NCI-H2227 treated with DMSO at 0.1 percent for 48 hours (cell line): ENCODE measurements at places on chromosomes 7 and 10.

DNA sequence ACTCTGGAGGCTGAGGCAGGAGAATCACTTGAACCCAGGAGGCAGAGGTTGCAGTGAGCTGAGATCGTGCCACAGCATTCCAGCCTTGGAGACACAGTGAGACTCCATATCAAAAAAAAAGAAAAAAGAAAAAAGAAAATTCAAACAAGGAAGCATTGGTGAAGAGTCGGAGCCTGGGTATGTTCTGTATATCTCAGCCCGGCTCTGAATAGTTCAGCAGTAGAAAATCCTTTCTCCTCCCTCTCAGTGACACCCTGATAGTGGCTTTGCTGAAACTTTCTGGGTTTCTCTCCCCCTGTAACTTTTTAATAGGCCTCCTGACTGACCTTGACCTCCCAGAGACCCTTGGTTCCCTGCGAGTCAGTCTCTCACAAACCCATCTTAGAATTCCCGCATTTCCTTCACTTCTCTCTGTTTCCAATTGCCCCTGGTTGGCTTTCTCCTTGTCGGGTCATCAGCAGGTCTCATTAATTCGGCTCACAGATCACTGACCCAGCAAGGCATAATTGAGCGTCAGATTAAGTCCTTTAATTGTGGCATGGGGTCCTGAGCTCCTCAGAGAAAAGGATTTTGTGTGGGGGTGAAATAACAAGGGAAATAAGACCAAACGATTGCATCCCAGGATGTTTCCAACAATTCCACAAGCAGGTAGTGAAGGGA is 541.6 kb upstream of the NRP1 start:
- DNase-seq, result no peak

DNA sequence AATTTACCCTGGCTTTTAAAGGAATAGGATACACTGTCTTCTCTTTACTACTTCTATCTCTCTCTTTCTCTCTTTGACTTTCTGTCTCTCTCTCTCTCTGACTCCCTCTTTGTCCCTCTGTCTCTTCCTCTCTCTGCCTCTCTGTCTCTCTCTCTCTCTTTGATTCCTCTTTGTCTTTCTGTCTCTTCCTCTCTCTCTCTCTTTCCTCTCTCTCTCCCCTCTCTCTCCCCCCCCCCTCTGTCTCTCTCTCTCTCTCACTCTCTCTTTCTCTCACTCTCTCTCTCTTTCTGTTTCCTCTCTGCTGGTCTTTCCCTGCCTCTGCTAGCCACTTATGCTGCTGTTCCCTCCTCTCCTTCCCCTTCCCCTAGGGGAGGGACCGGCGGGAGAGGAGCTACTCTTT is 149.0 kb downstream of the LYZL1 start:
- no peak for DNase-seq

DNA sequence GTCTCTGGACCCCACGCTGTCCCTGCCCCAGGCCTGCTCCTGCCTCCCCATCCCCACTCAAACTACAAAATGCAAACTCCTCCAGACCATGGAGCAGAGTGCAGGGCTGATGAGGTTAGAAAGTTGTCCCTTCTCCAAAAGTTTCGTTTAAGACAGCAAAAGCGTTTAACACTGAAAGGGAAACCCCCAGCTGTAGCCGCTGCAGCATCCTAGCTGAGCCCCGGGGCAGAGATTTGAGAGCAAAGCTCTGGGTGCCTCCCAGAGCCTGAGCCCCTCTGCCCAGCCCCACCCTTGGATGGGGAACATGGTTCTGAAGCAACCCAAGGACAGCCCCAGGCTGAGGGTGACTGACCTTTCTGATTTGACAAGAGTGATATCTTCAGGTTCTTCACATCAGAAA is 52.8 kb upstream of the ENO4 start:
- no peak for DNase-seq

DNA sequence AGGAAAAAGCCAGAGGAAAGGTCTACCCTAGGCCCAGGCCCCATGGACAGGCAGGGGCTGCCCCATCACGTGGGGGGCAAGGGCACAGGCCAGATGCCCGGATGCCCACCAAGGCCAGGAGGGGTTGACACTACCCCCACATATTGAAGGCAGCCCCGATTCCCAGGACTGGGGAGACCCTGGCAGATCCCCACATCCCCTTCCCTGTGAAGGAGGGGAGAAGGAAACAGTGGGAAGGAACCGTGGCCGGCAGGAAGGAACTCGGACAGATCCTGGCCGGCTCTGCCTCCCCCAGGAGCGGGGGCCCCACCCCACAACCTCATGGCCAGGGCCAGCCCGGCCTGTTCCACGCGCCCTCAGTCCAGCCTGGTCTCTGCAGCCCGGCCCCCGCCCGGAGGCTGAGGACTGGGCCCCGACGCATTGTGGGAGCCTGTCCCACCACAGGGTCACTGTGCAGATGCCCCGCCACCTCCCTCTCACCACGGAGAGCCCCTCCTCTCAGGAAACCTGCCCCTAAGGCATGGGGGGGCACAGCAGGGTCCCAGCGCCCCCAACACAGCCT is 41.3 kb downstream of the PAPOLB start:
- DNase-seq, result no peak

DNA sequence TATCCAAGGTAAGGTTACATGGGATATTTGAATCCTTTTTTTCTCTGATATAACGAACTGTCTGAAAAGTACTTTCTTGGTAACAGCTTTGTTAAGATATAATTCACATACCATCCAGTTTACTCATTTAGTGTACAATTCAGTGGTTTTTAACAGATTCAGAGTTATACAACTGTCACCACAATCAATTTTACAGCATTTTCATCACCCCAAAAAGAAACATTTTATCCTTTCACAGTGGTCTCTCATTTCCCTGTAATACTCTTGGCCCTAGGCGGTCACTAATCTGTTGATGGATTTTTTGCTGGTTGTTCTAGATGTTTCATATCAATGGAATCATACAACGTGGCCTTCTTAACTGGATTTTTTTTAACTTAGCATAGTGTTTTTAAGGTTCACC is 91.6 kb downstream of the GLCCI1 start:
- DNase-seq, result no peak

- DNase-seq, result no peak
Observed at GRCh38 chr10:13848520-13849445, 262.0 kb downstream of the PRPF18 start.

- peak; percentile 0 for DNase-seq
Observed at GRCh38 chr7:54888067-54888733, 129.2 kb upstream of the SEC61G start.

DNA sequence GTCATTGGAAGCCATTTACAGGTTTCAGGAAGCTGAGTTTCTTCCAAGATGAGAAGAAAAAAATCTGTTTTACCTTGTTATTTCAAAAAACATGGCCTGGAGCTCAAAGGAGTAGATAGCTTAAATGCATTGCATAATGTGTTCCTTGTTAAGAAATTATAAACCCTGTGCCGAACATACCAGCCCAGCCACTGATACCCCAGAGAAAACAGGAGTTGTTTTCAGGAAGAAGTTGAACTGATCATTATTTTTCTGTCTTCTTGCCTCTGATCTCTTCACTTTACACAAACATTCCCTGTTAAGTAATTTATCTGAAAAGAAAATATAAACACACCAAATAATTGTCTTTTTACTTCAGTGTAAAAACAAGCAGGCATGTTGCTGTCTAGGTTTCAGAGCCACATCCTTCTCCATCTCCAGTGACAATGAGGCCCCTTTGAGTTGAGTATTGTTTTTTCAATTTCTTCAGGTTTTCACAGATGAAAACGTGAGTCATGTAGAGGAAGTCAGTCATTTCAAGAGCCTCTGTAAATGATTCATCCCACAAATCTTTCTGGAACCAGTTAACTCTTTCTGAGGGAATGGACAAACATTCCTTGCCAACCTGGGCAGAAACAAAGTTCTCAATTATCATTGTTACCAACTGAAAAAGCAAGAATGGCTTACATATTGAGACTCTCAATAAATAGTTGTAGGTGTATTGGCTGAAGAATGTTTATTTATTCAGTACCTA is 244.2 kb downstream of the IPMK start:
- DNase-seq, result no peak

DNA sequence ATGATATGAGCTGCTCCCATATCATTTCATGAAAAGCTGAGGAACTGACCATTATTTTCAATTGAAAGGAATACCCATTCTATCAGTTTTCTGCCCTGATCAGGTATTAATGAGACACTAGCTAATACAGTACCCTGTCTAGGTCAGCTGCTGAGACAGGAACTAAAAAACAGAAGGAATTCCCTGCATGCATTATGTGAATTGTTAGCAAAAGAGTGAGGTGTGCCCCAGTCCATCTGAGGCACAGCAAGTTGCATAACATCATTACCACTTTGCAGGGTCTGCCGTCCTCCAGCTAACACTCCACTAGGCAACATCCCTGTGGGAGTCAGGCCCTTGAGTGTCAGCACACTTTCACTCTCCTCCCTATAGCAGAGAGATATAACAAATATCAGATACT is 11.1 kb upstream of the MSS51 start:
- DNase-seq, result no peak

DNA sequence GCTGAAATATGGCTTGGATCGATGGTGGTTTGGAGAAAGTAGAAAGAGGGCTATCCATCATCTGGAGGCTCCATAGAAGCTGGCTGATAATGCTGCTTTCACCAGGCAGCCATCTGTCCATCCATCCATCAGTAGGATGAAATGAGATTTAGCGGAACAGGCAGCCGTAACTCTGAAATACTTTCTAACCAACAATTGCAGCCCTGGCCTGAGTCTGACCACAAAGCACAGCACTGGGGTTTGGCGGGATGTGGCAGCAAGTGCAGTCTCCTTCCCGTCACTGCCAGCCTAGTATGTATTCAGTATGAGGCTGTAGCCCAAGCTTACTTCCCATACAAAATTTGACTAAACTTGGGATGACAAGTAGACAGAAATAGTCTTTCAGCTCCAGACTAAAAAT is 38.0 kb downstream of the R3HCC1L start:
- DNase-seq, result no peak

- no peak for DNase-seq
Observed at GRCh38 chr10:23197416-23197861, 5.3 kb downstream of the PTF1A start.

DNA sequence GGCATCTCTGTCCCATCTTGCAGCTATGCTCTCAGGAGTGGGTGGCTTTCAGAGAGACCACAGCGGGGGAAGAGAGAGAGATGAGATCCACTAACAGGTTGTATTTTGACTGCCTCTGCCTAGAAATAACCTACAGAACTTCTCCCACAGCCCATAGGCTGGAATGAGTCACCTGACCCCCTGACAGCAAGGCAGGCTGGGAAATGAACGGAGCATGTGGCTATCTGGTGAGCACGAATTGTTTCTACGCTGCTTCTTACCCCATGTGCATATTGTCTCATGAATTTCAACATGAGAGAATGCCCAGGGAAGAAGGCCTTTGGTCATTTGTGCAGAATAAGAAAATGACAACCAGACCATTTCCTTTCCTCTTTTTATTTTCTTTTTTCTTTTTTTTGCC is 151.3 kb downstream of the SNX10 start:
- no peak for DNase-seq

- DNase-seq, result no peak
Observed at GRCh38 chr7:110224643-110225042, 866.3 kb upstream of the LRRN3 start.

- DNase-seq, result no peak
Observed at GRCh38 chr7:73597978-73598782, 19.8 kb upstream of the TBL2 start.

DNA sequence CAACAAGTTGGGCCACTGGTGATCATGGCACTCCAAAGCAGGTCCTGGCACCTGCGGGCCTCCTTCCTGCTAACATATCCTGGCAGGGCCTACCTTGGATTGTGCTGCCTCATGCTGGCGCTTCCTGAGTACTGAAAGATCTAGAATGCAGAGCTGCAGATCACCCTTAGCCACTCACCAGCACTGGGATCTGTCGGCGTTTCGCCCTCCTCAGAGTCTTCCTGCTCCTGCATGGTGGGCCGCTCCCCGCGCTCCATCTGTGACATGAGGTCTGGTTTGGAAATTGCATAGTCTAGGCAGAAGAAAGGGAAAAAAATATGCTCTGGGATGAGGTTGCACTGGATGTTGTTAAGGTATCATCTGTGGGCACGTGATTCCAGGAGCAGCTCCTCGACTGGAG is 10.0 kb downstream of the ZNF777 start:
- DNase-seq, result no peak

DNA sequence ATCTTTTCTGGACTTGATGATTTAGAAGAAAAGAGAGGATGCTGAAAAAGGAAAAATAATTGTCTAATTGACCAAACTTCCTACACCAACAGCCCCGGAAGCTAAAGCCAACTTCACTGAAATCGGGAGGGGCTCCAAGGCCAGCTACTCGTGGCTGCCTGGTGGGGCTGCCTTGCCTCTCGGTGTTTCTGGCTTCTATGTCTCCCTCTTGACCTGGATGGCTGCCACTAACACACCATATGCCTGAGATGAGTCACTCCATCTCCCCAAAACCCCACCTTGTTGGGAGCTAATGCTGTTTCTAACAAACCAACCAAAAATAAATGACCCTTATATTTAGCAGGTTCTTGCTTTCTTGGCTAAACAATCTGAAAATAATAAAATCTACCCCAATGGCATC is 87.6 kb upstream of the AFAP1L2 start:
- no peak for DNase-seq

DNA sequence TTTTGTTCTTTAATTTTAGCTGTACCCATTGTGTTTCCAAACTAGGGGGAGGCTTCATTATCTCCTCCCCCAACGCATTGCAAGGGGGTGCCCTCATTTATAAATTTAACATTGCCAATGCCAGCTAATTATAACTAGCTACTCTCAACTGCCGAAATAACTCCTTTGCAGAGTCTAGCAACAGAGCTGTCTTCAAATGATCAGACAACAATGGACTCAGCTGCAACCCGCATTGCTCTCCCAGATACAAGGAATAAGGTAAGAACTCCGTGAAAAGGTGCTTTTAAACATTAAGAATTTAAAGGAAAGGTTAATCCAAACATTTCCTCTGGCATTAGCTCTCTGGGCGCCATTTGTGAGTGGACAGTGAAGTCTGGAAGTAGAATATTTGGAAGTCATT is 116.2 kb downstream of the GFRA1 start:
- DNase-seq, result no peak

DNA sequence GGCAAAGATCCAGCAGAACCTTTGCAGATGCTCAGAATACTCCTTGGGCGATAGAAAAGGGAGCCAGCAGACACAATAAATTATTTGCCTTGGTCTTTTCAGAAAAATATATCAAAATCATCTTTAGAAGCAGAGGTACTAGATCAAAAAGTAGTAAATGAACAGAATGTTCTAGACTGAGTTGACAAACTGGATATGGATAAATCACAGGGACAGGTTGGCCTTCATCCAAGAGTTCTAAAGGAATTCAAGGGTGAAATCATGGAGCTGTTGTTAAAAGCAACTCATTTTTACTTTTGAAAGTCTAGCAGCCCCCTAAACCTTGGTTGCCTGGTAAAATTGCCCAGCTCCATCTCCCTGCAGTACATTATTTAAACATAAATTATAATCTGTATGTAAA is 99.1 kb downstream of the PLCE1 start:
- no peak for DNase-seq

DNA sequence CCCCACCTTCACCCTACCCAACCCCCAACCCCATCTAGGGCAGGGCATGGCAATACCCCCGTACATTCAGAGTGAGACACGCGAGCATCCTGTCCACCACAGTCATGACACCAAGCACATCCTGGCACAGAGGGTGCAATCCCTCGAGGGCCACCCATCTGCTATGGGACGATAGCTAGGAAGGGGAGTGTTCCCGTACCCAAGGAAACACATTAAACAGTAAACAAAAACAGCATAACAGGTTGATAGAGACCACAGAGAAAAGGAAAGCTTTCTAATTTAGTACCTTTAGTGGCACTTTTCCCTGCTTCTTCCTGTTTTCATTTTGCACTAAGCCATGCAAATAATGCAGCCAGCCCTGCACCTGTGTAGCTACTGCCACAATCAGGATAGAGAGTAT is 2.3 kb upstream of the SMKR1 start:
- DNase-seq, result no peak
